ENCODE measurements at places on chromosomes 4 and X. TPM values are rescaled to one million over a fixed set of nuclear protein-coding genes. Genes with fewer than 3 reads are reported as not detected.
A peak's percentile ranks its signal among the peaks of the same experiment; 100 is the strongest.

DNA sequence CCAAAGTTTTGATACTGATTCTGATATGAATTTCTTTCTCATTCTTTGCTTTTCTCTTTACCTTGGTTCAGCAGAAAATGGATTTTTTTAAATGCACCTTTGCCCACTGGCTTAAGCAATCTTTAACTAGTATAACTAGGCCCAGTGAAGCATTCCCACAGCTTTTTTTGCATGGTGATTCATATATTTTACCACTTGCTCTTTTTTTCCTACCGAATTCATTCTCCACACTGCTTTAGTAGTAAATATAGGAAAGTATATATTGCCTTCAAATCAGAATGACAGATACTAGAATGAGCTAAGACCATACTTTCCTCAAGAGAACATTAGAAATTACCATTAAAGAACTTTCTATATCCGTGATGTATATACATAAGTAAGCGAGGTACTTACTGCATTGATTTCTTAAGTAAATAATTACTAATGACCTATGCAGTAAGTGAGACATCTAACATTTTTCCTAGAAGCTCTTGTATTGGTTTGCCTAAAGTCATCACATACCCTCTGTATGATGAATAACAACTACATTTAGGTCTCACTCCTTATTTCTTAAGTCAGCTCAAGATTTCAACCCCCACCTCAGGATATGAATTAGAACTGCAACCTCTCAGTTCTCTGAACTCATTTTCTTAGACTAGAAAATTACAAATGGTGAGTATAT, 44.2 kb downstream of the SLC4A4 start:
- DNase-seq, result no peak

- peak; percentile 18 for DNase-seq
Measured at GRCh38 chrX:45164021-45164621, 36.6 kb downstream of the DIPK2B start.

GRCh38 chr4:173436149-173436579, 37.2 kb upstream of the SCRG1 start:
- DNase-seq, result no peak

DNA sequence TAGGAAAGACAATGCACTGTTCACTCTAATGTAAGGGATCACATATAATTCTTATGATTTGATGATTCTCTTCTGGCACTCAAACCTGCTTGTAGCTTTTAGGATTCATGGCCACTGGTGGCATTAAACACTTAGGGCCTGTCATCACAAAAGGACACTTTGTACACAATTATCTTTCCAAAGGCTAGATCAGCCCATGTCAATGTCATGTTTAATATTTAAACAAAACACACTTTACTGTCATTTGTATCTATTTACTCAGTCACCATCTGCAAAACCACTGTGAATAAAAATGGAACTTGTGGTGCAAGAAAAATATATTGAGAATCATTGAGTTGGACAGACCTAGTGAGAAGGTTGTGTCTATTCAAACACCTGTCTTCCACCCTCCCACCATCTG, 83.6 kb upstream of the TTC29 start:
- no peak for DNase-seq

- no peak for DNase-seq
Measured at GRCh38 chrX:136049608-136050007, 64.4 kb downstream of the SLC9A6 start.

DNA sequence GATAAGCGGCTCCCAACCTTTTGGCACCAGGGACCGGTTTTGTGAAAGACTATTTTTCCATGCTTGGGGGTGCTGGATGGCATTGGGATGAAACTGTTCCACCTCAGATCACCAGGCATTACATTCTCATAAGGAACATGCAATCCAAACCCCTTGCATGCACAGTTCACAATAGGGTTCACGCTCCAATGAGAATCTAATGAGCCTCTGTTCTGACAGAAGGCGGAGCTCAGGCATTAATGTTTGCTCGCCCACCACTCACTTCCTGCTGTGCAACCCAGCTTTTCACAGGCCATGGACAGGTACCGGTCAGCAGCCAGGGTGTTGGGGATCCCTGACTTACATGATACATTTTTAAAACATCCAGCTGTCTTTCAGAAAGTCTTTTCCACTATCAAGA, 187.3 kb downstream of the SLC39A8 start:
- DNase-seq, result no peak

DNA sequence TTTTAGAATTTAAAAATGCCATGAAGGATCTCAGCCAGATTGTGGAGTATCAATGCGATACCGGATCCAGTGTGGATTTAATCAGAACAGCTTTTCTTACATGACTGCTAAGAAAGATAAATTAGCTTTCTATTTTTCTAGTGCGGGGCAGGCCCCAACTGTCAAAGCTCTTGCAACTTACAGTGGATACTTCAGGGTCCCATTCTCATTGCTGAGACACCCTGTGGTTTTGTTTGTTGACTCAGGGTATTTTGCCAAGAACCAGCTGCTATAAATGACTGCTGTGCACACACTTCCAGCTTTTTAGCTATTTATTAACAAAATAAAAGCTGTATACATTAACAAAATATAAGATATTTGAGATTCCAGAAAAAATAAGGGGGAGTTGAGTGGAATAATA, 166.4 kb downstream of the DCLK2 start:
- no peak for DNase-seq

AMTN gene
- total RNA-seq, result not detected

SULT1E1 gene
- total RNA-seq, result not detected
